ENCODE measurements at places on chromosomes 6 and 20. TPM values are rescaled to one million over a fixed set of nuclear protein-coding genes. Genes with fewer than 3 reads are reported as not detected.

Gene GLO1
- 83.2 TPM for total RNA-seq

Gene NOP56
- 100 TPM for total RNA-seq

Gene NCOA3
- 15.3 TPM for total RNA-seq

Gene CCDC28A
- total RNA-seq = 18.3 TPM

Gene POPDC3
- total RNA-seq = 4.9 TPM

Gene CALHM5
- 8.4 TPM for total RNA-seq

Gene CD40
- 0.95 TPM for total RNA-seq

Gene PACSIN1
- total RNA-seq = not detected

Gene C6orf89
- 29.4 TPM for total RNA-seq

Gene SPO11
- not detected for total RNA-seq

Gene VSX1
- not detected for total RNA-seq

Gene SLC22A7
- not detected for total RNA-seq

Gene RBM12
- 24.6 TPM for total RNA-seq

Gene ENPP3
- 0.32 TPM for total RNA-seq

Gene SLC17A3
- total RNA-seq = not detected

Gene GRIK2
- total RNA-seq = not detected

Gene FITM2
- total RNA-seq = 4.4 TPM

Gene ATP9A
- 64.9 TPM for total RNA-seq

Gene OGFR
- 34.8 TPM for total RNA-seq

Gene FARS2
- 36.9 TPM for total RNA-seq

Gene LHFPL5
- total RNA-seq = not detected

Gene WFDC5
- total RNA-seq = not detected

Gene CYP21A2
- total RNA-seq = under 0.01 TPM

Gene ROS1
- under 0.01 TPM for total RNA-seq

Gene YTHDF1
- 11.2 TPM for total RNA-seq

Gene SLC22A1
- total RNA-seq = 1.1 TPM

Measured in bronchial smooth muscle cell (primary cell).